ENCODE measurements at places on chromosomes 11 and 22.

DNA sequence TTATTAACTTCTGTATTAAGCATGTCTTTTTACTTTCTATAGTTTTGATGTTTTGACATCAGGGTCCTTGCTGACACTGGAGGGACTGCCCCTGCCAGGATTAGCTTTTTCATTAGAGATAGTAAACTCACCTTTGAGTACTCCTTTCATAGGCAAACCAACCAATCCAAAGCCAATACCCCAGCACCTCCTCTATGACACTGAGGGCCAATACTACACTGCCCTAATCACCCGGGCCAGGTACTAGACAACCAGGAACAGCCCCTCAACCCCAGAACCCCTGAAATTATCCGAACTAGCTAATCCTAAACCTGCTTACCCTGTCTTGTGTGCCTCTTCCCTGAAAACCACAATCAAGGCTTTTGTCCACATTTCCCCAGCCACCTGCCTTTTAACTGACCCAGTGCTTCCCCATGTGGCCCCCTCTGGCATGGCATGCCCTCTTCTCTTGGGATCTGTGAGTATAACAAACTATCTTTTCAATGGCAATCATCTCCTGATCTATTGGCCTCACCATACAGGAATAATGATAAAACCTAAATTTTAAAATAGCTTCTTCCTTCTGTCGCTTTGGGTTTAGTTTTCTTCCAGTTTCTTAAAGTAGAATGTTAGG, 31.2 kb downstream of the RAB6A start:
- DNase-seq: peak; percentile 85

- no peak for DNase-seq
Observed at GRCh38 chr11:61680622-61681221, 531 bp downstream of the DAGLA start.

DNA sequence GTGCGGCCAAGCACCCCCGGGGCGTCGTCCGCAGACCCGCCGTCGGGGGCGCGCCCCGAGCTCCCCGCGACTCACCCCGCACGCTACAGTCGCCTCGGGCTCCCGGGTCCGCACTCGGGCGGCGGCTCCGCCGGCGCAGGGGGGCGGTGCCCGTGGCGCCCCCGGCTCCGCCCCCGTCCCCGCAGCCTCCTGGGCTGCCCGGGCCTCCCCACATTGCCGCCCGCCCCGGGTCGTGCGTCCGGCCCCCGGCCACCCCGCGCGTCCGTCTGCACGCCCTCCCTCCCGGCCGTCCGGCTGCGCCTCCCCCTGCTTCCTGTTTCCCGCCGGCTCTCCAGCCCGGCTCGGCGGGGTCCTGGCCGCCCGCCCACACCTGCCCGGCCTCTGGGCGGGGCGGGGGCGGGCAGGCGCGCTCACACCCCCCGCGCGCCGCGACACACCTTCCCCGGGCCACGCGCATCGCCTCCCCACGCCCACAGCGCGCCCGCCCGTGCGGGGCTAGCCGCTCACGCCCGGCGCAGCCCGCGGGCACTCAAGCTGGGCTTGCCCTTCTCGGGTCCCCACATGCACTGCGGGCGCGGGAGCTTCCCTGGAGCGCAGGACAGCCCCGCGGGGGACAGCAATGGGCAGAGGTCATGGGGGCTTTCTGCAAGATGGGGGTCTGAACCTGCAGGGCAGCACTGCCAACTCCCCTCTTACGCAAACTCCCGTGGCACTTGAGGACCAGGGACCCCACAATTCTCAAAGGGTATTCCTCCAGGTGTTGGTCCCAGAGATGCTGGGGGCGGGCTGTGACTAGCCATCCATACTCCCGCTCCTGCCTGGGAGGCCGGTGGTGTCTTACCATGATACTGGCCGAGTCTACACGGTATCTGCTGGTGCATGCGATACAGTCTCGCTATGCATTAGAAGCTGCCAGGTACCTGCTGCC, at the start of gene CARD10:
Gene CARD10, minus strand, starts transcription at position 148 of the 928 bp plus-strand sequence. CDS start 215 bp downstream, outside the sequence.
- DNase-seq: peak; percentile 23

DNA sequence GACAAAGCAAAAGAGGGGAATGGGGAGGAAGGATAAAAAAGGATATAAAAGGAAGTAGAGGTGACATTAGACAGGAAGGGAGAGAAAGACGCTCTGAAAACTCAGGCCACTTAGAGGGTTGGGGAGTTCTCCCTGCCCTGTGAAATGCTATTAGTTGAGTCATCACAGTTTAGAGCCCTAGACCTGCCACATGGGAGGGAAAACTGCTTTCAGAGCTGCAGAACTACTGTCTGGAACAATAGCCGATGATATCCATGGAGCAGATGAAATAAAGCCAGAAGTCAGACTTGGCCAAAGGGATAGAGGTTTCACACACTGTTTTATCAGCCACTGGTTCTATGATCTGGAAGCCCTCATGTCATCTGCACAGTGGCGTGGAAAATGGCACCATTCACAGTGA, 157.9 kb downstream of the NCAM1 start:
- DNase-seq: no peak

- DNase-seq: peak; percentile 56
Observed at GRCh38 chr11:116379185-116379828, 393.5 kb downstream of the BUD13 start.

DNA sequence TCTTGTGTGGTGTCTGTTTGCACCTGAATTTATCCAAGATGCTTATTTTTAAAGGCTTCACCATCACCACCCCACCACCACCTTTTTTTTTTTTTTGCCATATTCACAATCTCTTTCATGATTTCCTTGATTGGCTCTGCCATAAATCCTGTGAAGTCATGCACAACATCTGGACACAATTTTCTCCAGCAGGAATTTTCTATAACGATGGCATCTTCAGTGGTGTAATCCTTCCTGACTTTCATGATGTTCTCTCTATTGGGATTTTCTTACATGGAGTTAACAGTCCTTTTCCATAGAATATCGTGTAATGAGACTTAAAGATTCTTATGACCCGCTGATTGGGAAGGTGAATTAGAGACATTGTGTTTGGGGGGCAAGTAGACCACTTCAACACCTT, 17.8 kb downstream of the ZFP91 start:
- no peak for DNase-seq

GRCh38 chr22:50218996-50219727, 18.4 kb downstream of the SELENOO start:
- peak; percentile 37 for DNase-seq

- no peak for DNase-seq
Observed at GRCh38 chr11:57584341-57584740, 13.1 kb upstream of the SERPING1 start.

GRCh38 chr11:121099364-121099763, 1.7 kb upstream of the TECTA start:
- DNase-seq: no peak

GRCh38 chr11:20966489-20966888, 297.1 kb downstream of the NELL1 start:
- no peak for DNase-seq

GRCh38 chr11:7492253-7492652, 6.9 kb downstream of the OLFML1 start:
- DNase-seq: no peak

DNA sequence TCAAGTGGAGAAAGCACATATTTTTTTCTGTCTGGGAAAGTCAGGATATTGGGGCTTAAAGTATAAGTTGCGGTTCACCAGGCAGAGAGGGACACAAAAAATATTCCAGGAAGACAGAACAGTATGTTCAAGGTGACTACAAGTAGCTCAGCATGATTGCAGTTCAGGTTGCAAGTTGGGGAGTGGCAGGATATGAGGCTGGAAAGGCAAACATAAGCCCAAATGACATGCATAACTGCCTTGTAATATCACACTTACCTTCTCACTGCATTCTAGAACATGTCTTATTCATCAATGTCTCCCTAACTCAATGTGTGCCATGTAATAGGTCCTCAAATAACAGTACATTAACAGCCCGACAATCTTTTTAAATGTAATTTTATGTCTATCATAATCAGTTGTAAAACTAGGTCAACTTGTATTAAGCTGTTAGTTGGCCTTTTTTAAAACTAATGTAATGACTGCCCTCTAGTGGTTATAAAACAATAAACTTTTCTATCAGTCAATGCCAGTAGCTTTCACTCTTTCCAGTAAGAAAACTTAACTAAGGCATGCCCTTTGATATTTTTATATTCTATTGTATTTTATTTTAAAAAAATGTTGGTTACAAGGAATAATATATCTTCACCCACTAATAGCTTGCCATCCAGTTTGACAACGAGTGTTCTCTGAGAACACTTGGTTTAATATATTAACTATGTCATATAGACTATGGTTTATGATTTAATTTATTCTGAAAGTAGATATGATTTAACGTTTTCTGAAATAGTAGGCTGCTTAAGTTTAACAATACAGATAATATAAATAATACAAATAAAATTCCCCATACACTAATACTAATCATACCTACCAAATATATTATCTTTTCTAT, 39.4 kb upstream of the CFAP300 start:
- DNase-seq: peak; percentile 71

GRCh38 chr11:17972987-17973386, 39.9 kb downstream of the SERGEF start:
- peak; percentile 21 for DNase-seq

GRCh38 chr11:98155696-98156095, 865.1 kb upstream of the CNTN5 start:
- no peak for DNase-seq

- DNase-seq: no peak
Observed at GRCh38 chr22:37994049-37994448, 9.7 kb upstream of the SOX10 start.

GRCh38 chr22:44273175-44273574, 39.6 kb downstream of the SHISAL1 start:
- DNase-seq: no peak

GRCh38 chr11:82754410-82754809, 20.7 kb upstream of the FAM181B start:
- no peak for DNase-seq

- DNase-seq: peak; percentile 76
Observed at GRCh38 chr11:76564364-76564763, 106.2 kb downstream of the LRRC32 start.

GRCh38 chr22:20182365-20182764, 31.5 kb upstream of the CCDC188 start:
- DNase-seq: no peak

- DNase-seq: no peak
Observed at GRCh38 chr11:75244052-75244814, 3.7 kb downstream of the TPBGL start.

- no peak for DNase-seq
Observed at GRCh38 chr11:13247606-13248296, 29.8 kb upstream of the BMAL1 start.

- no peak for DNase-seq
Observed at GRCh38 chr11:78812513-78813293, 238.0 kb upstream of the NARS2 start.

- no peak for DNase-seq
Observed at GRCh38 chr22:29469755-29470154, 10.3 kb upstream of the NEFH start.

DNA sequence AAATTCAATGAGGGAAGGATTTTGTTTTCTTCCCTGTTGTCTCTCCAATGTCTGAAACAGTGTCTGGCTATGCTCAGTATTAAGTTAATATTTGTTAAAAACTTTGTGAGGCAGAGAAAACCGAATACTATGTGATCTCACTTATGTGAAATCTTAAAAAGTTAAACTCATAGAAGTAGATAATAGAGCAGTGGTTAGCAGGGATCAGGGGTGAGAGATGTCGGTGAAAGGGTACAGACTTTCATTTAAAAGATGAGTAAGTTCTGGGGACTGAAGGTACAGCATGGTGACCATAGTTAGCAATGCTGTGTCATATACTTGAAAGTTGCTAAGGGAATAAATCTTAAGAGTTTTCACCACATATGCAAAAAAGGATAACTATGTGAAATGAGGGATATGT, 244.6 kb downstream of the AASDHPPT start:
- no peak for DNase-seq

DNA sequence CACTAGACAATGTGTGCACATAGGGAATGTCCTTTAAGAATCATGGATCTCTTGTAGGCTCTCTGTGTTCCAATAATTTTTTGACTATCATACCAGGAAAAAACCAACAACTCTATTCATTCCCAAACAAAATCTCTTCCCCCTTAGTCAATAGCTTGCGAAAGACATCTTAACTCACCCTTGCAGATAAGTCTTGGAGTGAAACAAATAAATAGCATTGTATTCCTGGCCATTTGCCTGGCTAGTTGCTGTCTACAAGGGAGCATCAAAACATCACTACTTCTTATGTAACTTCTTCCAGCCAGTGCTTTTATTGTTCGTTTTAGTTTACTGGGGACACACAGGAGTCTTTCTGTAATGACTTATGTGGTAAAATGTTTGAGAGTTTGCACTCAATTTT, 29.4 kb downstream of the SCN3B start:
- DNase-seq: no peak

- no peak for DNase-seq
Observed at GRCh38 chr11:117421476-117421875, 93.8 kb downstream of the CEP164 start.

GRCh38 chr11:76803811-76804600, 20.9 kb downstream of the TSKU start:
- DNase-seq: peak; percentile 71

GRCh38 chr11:89175796-89176195, 1.9 kb upstream of the TYR start:
- peak; percentile 50 for DNase-seq

DNA sequence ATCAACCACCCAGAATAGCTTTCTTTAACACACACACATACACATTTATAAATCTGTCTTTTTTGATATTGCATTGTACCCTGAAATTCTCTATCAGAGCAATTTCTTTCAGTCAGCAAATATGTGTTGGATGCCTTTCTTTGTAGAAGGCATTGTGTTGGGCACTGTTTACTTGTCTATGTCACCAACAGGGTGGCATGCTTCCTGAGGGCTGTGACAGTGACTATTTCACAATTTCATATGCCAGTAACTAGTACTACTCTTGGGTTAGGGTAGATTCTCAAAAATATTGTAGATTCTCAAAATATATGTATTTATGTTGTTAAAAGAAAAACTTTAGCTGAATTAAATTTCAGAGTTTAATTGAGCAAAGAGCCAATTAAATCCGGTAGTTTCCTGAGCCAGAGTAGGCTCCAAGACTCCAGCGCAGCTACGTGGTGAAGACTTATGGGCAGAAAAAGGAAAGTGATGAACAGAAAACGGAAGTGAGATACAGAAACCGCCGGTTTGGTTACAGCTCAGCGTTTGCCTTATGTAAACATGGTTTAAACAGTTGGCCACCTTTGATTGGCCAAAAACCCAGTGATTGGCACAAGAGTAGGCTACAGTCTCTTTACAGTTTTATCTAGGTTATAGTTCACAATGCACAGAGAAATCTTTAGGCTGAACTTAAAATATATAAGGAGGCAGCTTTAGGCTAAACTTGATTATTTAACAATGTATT, 723.3 kb downstream of the NTM start:
- peak; percentile 43 for DNase-seq

- DNase-seq: no peak
Observed at GRCh38 chr11:128908391-128909246, 17.5 kb downstream of the KCNJ5 start.

DNA sequence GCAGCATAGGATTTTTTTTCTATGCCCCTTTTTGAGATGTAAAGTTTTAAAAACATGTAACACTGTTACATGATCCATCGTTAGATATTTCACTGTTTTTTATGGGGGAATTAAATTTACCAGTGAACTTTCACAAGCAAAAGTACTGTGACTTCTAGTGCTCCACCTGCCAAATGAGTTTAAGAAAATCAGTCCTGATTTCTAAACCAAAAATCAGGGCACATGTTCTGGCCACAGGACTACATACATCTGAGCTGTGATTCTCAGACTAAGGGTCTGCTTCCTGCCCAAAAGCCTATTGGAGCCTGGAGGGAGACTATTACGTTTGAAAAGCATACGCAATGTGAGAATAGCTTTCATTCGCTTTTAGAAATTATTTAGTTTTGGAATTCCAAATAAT, 22.5 kb downstream of the TMPRSS13 start:
- DNase-seq: no peak

GRCh38 chr11:126476977-126477376, 121.5 kb downstream of the ST3GAL4 start:
- DNase-seq: no peak
